ENCODE measurements at places on chromosomes 12 and 14.

DNA sequence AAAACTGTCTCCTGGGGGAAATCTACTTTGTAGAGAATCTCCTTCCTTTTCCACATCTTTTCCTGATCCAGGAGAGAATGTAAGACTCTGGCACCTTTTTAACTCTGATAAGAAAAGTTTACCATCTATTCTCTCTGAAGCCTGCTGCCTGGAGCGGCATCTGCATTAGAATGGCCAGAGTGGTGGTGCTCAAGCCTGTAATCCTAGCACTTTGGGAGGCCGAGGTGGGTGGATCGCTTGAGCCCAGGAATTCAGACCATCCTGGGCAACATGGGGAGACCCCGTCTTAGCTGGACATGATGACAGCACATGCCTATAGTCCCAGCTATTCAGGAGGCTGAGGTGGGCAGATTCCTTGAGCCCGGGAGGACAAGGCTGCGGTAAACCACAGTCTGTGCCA, 1.4 kb upstream of the CHFR start:
- no peaks in the 10 kb centered on the region for H3K27me3 ChIP-seq
- H3K4me1 ChIP-seq = no peaks in the 10 kb centered on the region
- no peak overlapping the region for H3K4me3 ChIP-seq
- peak overlapping the region; percentile 87 for H3K27ac ChIP-seq

DNA sequence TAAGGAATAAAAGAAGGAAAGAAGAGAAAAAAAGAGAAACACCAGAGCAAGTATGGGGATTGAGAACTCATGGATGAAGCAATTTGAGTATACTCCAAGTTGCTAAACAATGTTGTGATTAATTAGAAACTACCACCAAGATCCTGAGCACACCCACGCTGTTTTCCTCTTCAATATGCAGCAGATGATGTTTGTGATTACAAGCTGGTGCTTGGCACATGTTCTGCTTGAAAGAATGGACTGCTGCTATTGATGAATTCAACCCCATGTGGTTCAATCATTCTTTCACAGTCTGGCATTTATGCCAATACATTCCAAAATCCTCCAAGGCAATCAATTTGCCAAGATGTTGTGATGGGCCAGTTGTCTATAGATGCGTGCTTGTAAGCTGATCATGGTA, 146.8 kb downstream of the SLC2A13 start:
- H3K4me1 ChIP-seq = no peaks in the 10 kb centered on the region
- H3K36me3 ChIP-seq = no peaks in the 10 kb centered on the region
- H3K4me3 ChIP-seq = no peak overlapping the region
- no peak for DNase-seq

GRCh38 chr12:1463073-1463905, 131.1 kb downstream of the FBXL14 start:
- no peaks in the 10 kb centered on the region for H3K36me3 ChIP-seq
- H3K27ac ChIP-seq = peak overlapping the region; percentile 42
- no peak for DNase-seq
- H3K4me1 ChIP-seq = no peaks in the 10 kb centered on the region
- H3K27me3 ChIP-seq = no peaks in the 10 kb centered on the region

GRCh38 chr14:74634964-74635363, 22.9 kb upstream of the LTBP2 start:
- H3K36me3 ChIP-seq = no peaks in the 10 kb centered on the region
- no peak overlapping the region for H3K4me3 ChIP-seq
- no peak for DNase-seq
- H3K27me3 ChIP-seq = no peaks in the 10 kb centered on the region
- H3K4me1 ChIP-seq = no peaks in the 10 kb centered on the region

- H3K36me3 ChIP-seq = no peaks in the 10 kb centered on the region
- no peaks in the 10 kb centered on the region for H3K4me1 ChIP-seq
These were observed 2.9 kb downstream of the NOVA1 start for GRCh38 chr14:26594756-26595545.

GRCh38 chr14:98937021-98937420, 335.0 kb downstream of the BCL11B start:
- H3K27ac ChIP-seq = no peak overlapping the region
- DNase-seq = no peak
- no peaks in the 10 kb centered on the region for H3K27me3 ChIP-seq
- no peaks in the 10 kb centered on the region for H3K4me1 ChIP-seq

- no peak overlapping the region for H3K4me3 ChIP-seq
- H3K36me3 ChIP-seq = no peaks in the 10 kb centered on the region
- peaks cover 21% of the 10 kb centered on the region for H3K4me1 ChIP-seq
- no peak overlapping the region for H3K27ac ChIP-seq
- no peak for DNase-seq
- H3K27me3 ChIP-seq = peaks cover 3% of the 10 kb centered on the region
These were observed 4.9 kb downstream of the TMEM121 start for GRCh38 chr14:105531088-105531893.

- DNase-seq = no peak
- peaks cover 2% of the 10 kb centered on the region for H3K27me3 ChIP-seq
- H3K4me1 ChIP-seq = no peaks in the 10 kb centered on the region
- H3K4me3 ChIP-seq = no peak overlapping the region
These were observed 4.7 kb downstream of the CCDC184 start for GRCh38 chr12:48187916-48188695.

DNA sequence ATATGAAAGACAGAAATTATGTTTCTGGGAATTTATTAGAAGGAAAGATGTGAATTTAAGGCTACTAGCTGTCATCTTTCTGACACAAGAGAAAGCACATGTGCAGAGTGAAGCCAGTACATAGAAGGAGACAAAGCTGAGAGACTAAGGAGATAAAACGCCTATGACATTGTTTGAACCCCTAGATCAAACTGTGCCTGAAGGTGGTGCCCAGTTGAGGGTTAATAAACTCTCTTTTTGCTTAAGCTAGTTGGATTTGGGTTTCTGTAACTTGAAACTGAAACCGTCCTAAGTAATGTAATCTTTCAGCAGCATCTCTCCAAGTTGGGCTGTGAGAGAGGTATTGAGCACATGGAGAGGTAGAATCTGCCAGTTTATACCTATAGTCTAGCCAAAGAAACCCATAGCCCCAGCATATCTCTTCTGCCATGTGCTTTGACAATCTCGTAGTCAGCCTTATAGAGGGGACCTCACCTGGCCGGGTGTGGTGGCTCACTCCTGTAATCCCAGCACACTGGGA, 84.2 kb downstream of the LRRC74A start:
- no peaks in the 10 kb centered on the region for H3K27me3 ChIP-seq
- H3K4me1 ChIP-seq = peaks cover 6% of the 10 kb centered on the region

DNA sequence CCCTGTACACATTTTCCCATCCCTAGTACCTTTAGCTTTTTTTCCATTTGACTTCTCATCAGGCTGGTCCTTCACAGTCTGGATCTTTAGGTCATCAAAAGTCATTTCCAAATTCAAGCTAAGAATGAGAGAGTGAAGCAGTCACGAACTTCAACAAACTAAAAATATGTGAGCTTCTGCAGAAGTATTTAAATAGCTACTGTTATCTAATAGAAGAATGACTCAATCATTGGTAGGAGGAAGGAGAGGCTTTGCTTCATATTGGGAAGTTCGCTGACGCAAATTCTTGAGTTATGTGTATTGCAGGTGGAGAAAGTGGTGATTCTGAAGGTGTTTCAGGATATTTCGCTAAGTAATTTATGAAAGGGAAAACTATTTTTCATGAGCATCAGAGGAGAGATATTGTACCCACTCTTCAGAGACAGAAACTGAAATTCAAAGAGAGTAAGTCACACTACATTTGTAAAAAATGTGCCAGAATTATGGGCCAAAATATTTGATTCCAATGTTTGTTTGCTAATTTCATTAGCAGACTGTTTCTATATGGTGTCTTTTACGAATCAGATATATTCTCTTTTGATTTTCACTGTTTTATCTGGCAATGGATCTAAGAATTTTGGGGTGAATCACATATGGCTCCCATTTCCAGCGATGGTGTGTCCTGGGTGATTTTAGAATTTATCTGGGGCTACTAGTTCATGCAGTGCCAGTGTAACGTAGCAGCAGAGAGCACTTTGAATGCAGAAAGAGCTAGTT, at the start of gene OLR1:
Gene OLR1, minus strand, starts transcription at position 160 of the 756 bp plus-strand sequence. Its CDS starts 55 bp downstream, at position 105.
- H3K36me3 ChIP-seq = no peaks in the 10 kb centered on the region
- no peaks in the 10 kb centered on the region for H3K27me3 ChIP-seq
- no peak within 1 kb of the TSS for H3K27ac ChIP-seq
- DNase-seq = no peak
- H3K4me3 ChIP-seq = no peak within 1 kb of the TSS

DNA sequence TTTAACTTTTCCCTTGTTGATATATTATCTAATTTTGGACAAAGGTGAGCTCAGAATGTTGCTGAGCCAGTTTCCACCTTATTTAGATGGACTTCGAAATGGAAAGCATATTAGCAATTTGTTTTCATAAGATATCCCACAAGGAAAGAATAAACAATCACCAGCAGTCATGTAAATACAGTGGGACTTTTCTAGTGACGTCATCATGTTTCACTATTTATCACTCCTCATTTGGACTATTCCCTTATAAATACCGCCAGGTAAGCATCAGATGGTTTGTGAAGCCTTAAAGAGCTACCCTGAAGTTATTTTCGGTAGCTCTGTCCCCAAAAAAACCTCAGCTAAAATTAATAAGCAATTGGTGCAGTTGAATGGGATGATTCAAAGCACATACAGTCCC, 110.7 kb downstream of the PTPRR start:
- no peak overlapping the region for H3K27ac ChIP-seq
- DNase-seq = no peak
- no peaks in the 10 kb centered on the region for H3K36me3 ChIP-seq
- no peaks in the 10 kb centered on the region for H3K27me3 ChIP-seq
- no peak overlapping the region for H3K4me3 ChIP-seq

DNA sequence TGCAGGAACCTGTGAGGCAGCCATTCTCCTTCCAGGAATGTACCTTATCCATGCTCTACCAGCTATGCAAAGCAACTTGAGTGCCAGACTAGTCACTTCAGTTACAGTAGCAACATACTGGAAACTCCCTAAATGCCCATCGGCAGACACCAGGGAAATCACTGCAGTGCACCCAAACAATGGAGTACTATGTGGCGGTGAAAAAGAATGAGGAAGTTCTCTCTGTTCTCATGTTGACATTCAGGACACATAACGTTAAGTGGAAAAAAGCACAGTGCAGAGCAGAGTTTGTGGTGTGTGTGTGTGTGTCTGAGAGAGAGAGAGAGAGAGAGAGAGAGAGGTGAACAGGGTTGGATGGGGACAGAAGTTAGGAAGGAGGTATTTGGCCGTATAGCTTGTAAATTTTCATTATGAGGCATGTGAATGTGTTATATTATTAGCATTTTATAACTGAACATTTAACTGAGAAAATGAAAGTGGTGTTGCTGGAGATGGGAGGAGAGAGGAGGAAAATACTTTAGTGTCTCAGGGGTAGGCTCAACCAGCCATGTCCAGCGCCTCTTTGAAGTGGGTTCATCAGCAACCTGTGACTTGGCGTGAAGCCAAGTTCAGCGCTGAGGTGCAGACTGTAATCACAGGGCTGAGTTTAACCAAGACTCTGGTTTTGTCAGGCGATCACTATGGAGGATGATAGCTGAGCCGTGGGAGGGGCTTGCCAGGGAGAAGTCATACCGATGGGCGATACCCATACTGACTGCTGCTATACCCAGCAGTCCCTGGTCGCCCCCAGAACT, 17.3 kb downstream of the TNFAIP2 start:
- H3K27me3 ChIP-seq = no peaks in the 10 kb centered on the region
- DNase-seq = no peak
- no peak overlapping the region for H3K27ac ChIP-seq
- H3K4me1 ChIP-seq = peaks cover 8% of the 10 kb centered on the region

DNA sequence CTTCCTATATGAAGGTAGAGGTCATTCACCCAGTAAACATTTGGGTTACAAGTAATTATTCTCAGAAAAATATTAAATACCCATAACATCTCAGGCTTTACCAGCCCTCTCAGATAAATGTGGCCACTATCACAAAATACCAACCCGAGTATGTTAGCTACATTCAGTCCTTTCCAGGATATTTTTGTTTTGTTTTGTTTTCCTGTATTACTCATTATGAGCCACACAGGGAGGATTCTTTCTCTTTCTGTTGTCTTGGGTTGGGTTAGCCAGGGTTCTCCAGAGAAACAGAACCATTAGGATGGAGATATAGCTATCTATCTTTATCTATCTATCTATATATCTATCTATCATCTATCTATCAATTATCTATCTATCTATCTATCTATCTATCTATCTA, 947.6 kb upstream of the MDGA2 start:
- no peaks in the 10 kb centered on the region for H3K4me1 ChIP-seq
- no peak for DNase-seq
- H3K27me3 ChIP-seq = no peaks in the 10 kb centered on the region
- H3K4me3 ChIP-seq = no peak overlapping the region
- H3K36me3 ChIP-seq = no peaks in the 10 kb centered on the region

DNA sequence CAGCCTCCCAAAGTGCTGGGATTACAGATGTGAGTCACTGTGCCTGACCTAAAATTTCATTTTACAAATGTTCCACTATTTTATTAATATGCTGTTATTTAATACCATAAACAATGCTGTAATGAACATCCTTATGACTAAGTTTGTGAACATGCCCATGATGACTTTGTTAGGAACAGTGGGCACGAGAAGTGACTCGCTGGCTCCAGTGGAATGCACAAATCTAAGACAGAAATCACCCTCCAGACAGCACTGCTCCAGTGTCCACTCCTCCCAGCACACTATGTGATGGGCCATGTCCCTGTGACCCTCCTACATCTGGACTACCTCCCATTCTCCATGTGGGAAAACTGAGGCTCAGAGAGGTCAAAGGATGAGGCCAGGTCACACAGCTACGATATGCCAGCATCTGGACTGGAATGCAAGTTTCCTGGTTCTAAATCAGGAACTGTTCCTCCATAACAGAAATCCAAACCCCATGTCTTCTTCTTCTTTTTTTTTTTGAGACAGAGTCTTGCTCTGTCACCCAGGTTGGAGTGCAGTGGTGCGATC, 57.9 kb downstream of the GPR68 start:
- peaks cover 12% of the 10 kb centered on the region for H3K36me3 ChIP-seq
- H3K4me3 ChIP-seq = no peak overlapping the region
- no peak for DNase-seq
- H3K4me1 ChIP-seq = no peaks in the 10 kb centered on the region
- H3K27me3 ChIP-seq = no peaks in the 10 kb centered on the region

- no peak overlapping the region for H3K4me3 ChIP-seq
- no peaks in the 10 kb centered on the region for H3K4me1 ChIP-seq
- no peaks in the 10 kb centered on the region for H3K27me3 ChIP-seq
- DNase-seq = no peak
- no peaks in the 10 kb centered on the region for H3K36me3 ChIP-seq
- H3K27ac ChIP-seq = peak overlapping the region; percentile 58
These were observed 11.2 kb downstream of the RHOF start for GRCh38 chr12:121781998-121782979.

DNA sequence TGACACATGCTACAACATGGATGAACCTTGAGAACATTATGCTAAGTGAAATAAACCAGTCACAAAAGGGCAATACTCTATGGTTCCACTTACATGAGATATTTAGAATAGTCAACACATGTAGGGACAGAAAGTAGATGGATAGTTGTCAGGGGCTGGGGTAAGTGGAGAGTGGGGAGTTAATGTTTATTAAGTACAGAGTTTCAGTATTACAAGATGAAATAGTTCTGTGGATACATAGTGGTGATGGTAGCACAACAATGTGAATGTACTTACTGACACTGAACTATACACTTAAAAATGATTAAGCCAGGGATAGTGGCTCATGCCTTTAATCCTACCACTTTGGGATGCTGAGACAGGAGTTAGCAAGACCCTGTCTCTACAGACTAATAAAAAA, 8.7 kb downstream of the NUP107 start:
- H3K27me3 ChIP-seq = no peaks in the 10 kb centered on the region
- no peaks in the 10 kb centered on the region for H3K4me1 ChIP-seq
- H3K27ac ChIP-seq = no peak overlapping the region
- peaks cover 5% of the 10 kb centered on the region for H3K36me3 ChIP-seq
- no peak overlapping the region for H3K4me3 ChIP-seq
- DNase-seq = no peak

GRCh38 chr12:49521389-49521788, 17.4 kb upstream of the KCNH3 start:
- no peak overlapping the region for H3K4me3 ChIP-seq
- no peak for DNase-seq
- H3K4me1 ChIP-seq = no peaks in the 10 kb centered on the region
- H3K36me3 ChIP-seq = no peaks in the 10 kb centered on the region
- no peaks in the 10 kb centered on the region for H3K27me3 ChIP-seq
- no peak overlapping the region for H3K27ac ChIP-seq
